ENCODE measurements at places on chromosomes 4 and X. TPM values are rescaled to one million over a fixed set of nuclear protein-coding genes. Genes with fewer than 3 reads are reported as not detected.

The ACOX3 gene
- 16.0 TPM for total RNA-seq

The SSX2B gene
- not detected for total RNA-seq

The LRCH2 gene
- 0.75 TPM for total RNA-seq

The IQCM gene
- not detected for total RNA-seq

The MAP9 gene
- total RNA-seq, result 7.5 TPM

The BMPR1B gene
- total RNA-seq, result 2.0 TPM

The RIBC1 gene
- 0.92 TPM for total RNA-seq

The CT47B1 gene
- not detected for total RNA-seq

The PPP2R2C gene
- not detected for total RNA-seq

The POU3F4 gene
- not detected for total RNA-seq

The ADH1B gene
- total RNA-seq, result not detected

The MAGED1 gene
- total RNA-seq, result 114 TPM

The PNMA6F gene
- not detected for total RNA-seq

The CENPI gene
- 27.9 TPM for total RNA-seq

The VCX3A gene
- total RNA-seq, result not detected

The SMIM20 gene
- total RNA-seq, result 20.2 TPM

The TBC1D19 gene
- total RNA-seq, result 30.4 TPM

The NAA11 gene
- not detected for total RNA-seq

The BLTP1 gene
- 15.5 TPM for total RNA-seq

The TEX13D gene
- total RNA-seq, result not detected

The STBD1 gene
- 7.8 TPM for total RNA-seq

The IQSEC2 gene
- total RNA-seq, result 3.9 TPM

The USP17L28 gene
- not detected for total RNA-seq

The NAA10 gene
- 88.0 TPM for total RNA-seq

The GNRHR gene
- total RNA-seq, result not detected

The XK gene
- total RNA-seq, result 0.63 TPM

The CYSLTR1 gene
- not detected for total RNA-seq

The SPANXC gene
- not detected for total RNA-seq
